Naive thymus-derived CD4-positive, alpha-beta T cell (primary cell): ENCODE measurements at places on chromosomes 13 and 19.

- DNase-seq = no peak
Observed at GRCh38 chr13:51237386-51237785, 15.2 kb downstream of the FAM124A start.

- no peak for DNase-seq
Observed at GRCh38 chr13:76928456-76928855, 19.9 kb upstream of the ACOD1 start.

- DNase-seq = no peak
Observed at GRCh38 chr19:17314007-17314593, 4.7 kb downstream of the DDA1 start.

DNA sequence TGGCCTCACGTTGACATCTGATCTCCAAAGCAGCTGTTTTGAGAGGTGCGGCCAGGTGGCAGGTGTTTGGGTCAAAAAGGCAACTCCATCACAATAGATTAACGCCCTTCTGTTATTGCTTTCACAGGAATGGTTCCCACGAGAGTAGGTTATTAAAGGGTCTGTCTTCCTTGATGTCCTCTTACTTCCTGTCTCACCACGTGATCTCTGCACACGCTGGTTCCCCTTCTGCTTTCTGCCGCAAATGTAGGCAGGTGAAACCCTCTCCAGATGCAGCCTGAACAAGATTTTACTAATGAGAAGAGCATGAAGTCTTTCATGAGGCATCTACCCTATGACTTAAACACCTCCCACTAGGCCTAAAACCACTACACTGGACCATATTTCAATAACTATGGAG lies 22.8 kb upstream of the ZNF564 start:
- no peak for DNase-seq

- DNase-seq = no peak
Observed at GRCh38 chr19:30679153-30679702, 307.0 kb downstream of the ZNF536 start.

DNA sequence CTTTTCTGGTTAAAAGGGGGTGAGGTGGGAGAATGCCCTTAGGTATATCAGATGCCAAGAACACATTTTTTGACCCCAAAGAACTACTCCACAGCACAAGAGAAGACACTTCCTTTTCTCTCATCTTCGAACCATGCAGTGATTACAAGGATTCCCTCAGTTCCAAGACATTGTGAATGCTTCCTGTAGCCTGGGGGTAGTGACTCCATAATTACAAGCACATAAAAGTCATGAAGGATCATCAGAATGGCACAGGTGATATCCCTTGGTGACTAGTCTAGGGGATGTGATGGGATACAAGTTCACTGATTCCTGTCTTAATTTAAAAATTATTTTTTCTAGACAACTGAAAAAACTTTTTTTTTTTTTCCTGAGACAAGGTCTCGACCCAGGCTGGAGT lies 78.0 kb downstream of the ZC3H13 start:
- no peak for DNase-seq

- no peak for DNase-seq
Observed at GRCh38 chr19:55644842-55645511, 1.5 kb downstream of the ZNF581 start.

DNA sequence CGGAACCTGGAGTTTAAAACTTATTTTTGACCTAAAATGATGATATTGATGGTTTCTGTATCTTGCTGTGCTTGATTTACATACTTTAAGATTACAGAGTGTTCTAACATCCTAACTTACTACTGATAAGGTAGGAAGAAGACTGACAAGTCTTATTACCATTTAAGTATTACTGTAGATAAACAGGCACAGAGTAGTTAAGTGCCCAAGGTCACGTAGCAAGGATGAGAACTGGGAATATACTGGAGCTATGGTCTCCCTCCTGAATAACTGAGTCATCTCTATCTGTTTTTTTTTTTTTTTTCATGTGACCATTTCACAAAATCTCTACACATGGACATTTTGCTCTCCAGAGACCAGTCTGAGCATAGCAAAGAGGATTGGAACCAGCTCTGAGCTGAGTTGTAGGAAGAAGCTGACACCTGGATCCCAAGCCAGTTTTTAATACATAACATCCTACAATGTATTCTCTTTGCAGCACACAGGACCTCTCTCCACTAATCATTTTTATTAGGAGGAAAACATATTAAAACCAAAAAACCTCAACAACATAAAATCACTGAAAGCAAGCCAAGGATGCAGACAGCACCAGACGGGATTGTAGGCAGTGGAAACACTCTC lies 173.5 kb downstream of the DNAJC15 start:
- DNase-seq = no peak

DNA sequence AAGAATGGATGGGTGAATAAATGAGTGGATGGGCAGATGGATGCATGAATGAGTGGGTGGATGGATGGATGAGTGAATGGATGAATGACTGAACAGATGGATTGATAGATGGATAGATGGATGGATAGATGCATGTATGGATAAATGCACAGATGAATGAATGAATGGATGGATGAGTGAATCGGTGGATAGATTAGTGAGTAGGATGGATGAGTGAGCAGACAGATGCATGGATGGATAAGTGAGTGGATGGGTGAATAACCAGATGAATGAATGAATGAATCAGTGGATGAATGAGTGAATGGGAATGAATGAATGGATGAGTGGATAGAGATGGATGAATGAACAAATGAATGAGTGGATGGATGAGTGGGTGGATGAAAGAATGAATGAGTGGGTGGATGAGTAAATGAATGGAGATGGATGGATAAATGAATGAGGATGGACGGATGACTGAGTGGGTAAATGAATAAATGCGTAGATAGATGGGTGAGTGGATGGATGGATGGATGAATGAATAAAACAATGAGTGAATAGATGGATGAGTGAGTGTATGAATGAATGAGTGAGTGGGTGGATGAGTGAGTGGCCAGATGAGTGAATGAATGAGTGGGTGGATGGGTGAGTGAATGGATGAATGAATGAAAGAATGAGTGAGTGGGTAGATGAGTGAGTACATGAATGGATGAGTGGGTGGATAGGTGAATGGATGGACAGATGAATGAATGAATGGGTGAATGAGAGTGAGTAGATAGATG lies 13.0 kb downstream of the GAS6 start:
- no peak for DNase-seq

DNA sequence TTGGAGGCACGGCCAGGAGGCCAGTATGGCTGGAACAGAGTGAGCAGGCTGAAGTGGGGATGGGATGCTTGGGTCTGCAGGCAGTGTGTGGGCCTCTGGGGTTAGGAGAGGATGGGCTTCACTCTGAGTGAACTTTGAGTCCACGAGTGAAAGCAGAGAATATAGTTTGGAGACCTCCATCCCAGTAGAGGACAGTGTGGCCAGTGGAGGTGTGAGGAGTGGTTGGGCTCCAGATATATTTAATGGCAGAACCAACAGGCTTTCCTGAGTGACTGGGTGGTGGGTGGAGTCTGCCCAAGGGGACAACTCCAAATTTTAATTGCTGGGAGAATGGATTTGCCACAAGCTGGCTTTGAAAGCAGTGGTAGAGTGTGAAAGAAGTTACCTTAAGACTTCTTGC lies 27.3 kb downstream of the GATAD2A start:
- DNase-seq = no peak

DNA sequence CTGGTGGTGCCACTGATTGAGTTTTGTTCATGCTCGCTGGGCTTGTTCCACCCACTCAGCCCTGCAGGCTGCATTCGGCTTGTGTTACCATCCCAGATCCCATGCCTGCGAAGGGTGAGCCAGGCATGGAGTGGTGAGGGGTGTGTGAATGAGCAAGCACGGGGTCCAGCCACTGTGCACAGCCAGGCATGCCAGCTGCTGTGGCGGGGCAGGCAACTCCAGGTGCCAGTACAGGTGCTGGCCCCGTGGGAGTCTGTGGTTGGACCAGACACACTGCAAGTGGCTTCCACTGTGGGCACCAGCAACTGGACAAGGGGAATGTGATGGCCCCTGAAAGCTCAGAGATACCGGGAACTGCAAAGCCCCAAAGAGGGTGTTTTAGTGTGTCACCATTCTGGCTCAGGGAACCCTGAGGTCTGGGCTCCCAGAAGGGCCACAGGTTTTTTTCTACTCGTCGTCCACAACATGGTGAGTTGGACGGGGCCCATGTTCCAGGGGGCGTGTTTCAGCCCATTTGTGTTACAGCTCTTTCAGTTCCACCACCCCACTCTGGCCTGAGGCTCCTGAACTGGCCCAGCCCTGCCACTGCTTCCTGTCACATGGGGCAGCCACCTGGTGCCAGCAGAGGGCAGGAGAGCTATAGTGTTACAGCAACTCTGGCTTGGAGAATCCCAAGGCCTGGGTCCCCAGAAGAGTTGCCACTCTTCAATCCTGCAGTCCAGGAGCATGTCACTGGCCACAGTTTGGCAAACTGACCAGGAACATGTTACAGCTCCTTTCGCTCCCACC lies 217.0 kb upstream of the OBI1 start:
- DNase-seq = no peak

GRCh38 chr13:46605825-46606554 lies 53.0 kb downstream of the LRCH1 start:
- DNase-seq = no peak

DNA sequence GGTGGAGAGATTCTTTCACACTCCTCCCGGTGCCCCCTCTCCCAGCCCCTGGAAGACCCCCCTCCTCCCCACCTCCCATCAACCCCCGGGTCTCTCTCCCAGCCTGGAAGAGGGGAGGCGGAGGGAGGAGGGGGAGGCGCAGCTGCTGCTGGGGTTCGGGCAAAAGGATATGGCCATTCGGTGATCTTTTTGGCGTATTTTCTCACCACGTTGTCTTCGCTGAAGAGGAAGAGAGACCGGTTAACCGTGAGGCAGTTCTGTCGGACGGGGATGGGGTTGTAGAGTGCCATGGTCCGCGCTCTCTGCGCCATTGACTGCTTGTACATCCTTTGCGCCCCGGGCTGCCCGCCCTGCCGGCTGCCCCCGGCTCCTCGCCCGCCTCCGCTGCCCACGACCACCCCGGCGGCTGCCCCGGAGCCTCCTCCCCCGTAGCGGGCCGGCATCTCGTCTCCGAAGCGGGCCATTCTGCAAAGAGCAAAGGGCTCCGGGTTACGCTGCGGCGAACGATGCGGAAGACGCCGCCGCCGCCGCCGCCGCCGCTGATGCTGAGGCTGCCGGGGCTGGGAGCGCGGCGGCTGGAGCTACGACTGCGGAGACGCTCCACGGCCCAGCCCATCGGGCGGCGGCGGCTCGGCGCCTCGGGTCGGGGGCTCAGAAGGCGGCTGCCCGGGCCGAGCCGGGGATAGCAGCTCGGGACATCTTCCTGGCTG lies 363 bp downstream of the CACNA1A start:
- no peak for DNase-seq

DNA sequence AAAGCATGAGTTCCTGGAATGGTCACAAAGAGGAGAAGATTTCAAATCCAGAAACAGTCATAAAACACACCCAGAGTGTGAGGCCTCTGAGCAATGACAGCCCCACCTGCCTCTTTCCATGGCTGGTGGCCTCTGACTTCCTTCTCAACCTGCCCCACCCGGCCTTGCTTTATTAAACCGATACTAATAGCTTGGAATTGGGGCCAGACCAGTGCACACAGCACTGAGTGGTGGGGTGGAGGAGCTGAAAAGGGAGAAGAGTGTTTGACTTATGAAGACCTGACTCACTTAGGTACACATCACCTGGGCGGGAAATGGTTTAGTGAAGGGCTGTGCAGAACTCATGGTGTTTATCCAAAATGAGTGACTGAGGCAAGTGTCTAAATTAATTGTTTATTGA lies 20.7 kb upstream of the CEACAM6 start:
- no peak for DNase-seq

DNA sequence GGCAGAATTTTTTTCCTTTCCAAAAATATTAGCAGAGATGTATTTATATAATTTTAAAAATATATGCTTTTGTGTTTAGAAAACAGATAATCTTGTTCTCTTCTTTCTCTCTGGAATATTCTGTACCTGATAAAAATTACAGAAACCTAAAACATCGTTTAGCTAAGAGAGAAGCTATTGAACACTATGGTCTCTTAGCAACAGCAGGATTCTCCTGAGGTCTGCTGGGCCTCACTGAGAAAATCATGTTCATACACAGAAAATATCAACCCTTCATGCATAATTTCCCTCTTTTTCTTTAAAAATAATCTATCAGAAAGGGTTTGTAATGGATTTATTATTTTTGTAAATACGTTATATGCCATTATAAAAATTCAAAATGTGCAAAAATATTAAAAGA lies 242.2 kb downstream of the DCLK1 start:
- no peak for DNase-seq

DNA sequence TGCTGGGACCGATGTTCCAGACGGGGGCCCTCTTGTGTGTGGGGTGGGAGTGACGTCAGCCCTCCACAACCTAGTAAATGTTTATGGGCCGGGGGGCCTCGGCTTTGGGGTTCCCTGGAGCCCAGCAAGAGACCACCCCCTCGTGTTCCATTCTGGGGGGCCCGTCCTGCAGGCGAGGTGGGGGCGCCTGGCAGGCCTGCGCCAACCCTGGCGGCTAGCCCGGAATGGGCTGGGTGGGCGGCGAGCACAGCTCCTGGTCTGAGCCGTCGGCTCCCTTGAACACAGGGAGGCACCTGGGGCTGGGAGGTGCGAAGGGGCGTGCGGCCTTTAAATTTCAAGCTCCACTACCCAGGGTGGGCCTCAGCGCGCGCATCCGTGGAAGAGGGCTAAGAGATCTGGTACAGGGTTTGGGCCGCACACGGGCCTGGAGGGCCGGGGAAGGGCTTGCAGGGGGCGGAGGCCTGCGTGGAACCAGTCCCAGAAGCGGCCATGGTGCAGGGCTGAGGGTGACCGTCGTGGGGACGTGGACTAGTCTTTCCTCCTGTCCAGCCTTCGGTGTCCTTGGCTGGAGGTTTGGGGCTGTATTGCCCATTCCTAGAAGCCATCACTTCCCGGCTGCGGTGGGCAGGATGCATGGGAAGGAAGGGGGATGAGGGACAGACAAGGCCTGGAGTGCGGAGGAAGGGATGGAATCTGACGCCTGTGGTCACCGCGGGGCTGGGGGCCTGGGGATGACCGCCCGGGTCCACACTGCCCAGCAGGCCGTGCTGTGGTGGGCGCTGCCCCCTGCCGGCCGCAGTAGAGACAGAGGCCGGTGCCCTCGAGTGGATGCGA lies 11.4 kb downstream of the NDUFA11 start:
- DNase-seq = no peak

GRCh38 chr19:801861-802497 lies 4.7 kb downstream of the PTBP1 start:
- no peak for DNase-seq

DNA sequence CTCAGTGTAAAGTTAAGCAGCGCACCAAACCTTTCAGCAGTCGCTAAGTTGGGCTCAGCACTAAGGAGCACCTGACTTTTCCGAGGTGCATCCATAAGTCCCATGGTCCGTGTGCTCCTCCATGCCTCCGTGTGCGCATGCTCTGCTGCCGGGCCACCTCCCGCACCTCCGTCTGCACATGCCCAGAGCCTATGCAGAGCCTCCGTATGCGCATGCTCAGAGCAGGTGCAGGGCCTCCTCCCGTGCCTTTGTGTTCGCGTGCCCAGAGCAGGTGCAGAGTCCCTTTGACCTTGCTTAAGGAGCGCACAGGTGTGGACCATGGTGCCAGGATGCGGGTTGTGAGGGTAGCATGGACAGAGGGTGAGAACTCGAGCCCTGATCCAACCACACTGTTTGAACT lies 46.0 kb downstream of the ATP11A start:
- no peak for DNase-seq

- no peak for DNase-seq
Observed at GRCh38 chr19:1268226-1269064, 687 bp upstream of the CIRBP start.

- DNase-seq = no peak
Observed at GRCh38 chr19:17370026-17370587, 7.0 kb downstream of the PLVAP start.
